ENCODE measurements at places on chromosomes 12 and 14.

DNA sequence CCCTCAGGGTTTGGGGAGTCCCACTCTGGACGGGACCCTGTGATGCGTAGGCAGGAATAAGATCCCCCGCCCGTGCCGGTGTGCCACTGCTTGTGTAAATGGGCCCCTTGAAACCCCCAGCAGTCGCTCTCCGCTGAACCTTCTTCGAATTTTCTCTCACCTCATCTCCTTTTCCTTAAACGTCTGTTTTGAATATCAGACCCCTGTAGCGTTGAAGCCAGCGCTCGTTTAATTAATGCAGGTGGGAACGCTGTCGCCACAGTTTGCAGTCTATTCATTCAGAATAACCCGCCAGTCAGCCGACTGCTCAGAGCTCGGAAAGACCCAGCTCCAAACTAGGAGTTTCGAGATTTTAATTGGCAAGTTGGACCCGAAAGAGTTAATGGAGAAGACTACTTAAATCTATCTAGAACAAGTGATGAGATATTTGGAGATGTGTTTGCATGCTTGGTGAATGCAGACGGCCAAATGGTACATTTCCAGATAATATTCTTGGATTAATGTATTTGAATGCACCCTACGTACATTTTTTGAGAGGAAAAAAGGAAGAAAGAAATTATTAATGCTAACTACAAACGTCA is 739 bp upstream of the PPP2R5E start:
- H3K4me3 ChIP-seq = peak overlapping the region; percentile 90
- no peaks in the 10 kb centered on the region for H3K4me1 ChIP-seq
- no peaks in the 10 kb centered on the region for H3K27me3 ChIP-seq

GRCh38 chr14:77100961-77101360 is 2.9 kb downstream of the CIPC start:
- H3K27ac ChIP-seq = no peak overlapping the region
- no peaks in the 10 kb centered on the region for H3K36me3 ChIP-seq
- peaks cover 13% of the 10 kb centered on the region for H3K4me1 ChIP-seq
- DNase-seq = no peak

DNA sequence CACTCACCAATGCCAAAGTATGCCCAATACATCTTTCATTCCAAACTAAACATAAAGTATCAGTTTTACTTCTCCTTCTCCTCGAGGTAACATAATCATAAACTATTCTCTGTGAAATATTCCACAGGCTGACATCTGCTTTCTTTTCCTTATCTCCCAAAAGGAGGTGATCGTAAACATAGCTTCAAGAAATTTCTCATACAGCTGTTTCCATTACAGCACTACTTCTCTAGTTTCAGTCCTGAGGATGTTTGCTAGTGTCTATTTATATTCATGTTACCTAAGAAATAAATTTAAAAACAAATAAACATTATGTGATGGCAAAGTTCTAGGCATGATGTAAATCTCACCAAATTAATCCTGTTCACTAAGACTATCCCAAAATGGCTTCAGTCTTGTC is 90.1 kb upstream of the CPSF6 start:
- no peak overlapping the region for H3K27ac ChIP-seq
- H3K4me3 ChIP-seq = no peak overlapping the region
- H3K27me3 ChIP-seq = no peaks in the 10 kb centered on the region
- no peak for DNase-seq
- no peaks in the 10 kb centered on the region for H3K36me3 ChIP-seq

DNA sequence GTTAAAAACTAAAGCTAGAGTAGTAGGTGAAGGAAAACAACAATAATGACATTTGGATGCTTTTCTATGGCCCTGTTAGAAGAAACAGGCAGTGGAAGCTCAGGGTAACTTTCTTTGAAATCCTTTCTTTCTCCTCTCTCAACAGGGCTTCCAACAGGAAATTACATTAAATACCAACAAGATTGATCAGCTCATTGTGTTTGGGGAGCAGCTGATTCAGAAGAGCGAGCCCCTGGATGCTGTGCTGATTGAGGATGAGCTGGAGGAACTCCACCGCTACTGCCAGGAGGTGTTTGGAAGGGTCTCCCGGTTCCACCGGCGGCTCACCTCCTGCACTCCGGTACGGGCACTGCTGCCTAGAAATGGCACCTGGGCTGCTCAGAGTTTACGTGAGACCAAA is 81.5 kb downstream of the ESR2 start:
- no peak overlapping the region for H3K27ac ChIP-seq
- peaks cover 4% of the 10 kb centered on the region for H3K36me3 ChIP-seq
- no peak for DNase-seq
- no peaks in the 10 kb centered on the region for H3K4me1 ChIP-seq
- H3K27me3 ChIP-seq = no peaks in the 10 kb centered on the region
- no peak overlapping the region for H3K4me3 ChIP-seq

DNA sequence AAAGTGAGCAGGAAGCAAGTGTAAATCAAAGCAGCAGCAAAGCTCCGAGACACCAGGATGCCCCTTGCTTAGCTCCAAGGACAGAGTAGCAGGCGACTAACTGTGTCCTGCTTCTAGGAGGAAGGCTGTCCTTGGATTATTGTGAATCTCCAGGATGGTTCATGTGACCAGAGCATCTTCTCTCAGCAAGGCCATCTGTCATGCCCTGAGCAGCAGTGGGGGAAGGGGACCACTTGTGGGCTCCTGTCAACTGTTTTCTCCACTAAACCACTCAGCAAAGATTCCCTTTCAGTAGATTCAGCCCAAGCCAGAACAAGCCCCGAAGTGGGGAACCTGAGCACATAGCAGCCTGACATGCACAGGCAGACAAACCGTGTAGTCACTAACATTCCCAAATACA is 19.4 kb downstream of the MAP3K9 start:
- no peaks in the 10 kb centered on the region for H3K27me3 ChIP-seq
- H3K27ac ChIP-seq = no peak overlapping the region
- H3K4me3 ChIP-seq = no peak overlapping the region
- H3K4me1 ChIP-seq = no peaks in the 10 kb centered on the region
- H3K36me3 ChIP-seq = peaks cover 1% of the 10 kb centered on the region

DNA sequence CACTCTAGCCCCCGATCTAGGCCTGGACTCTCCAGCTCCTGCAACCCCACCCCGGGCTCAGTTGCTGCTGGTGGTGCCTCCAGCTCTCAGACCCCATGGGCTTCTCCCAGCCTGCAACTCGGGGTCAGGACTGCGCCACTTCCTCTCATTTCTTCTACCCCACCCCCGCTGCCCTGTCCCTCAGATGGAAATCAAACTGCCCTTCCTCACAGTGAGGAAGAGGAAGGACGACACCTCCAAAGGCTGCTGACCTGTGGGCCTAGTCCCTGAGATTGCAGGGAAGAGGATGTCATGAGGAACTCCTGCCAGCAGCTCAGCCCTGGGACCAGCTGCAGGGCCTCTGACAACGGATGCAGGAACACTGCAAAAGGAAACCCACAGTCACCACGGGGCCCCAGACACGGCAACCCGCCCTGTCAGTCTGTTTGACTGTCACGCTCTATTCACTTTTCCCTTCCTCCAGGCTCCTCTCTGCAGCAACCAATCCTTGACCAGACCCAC is 29.3 kb upstream of the PNMA1 start:
- H3K36me3 ChIP-seq = no peaks in the 10 kb centered on the region
- H3K27me3 ChIP-seq = no peaks in the 10 kb centered on the region
- DNase-seq = no peak
- no peak overlapping the region for H3K27ac ChIP-seq
- H3K4me3 ChIP-seq = no peak overlapping the region
- peaks cover 16% of the 10 kb centered on the region for H3K4me1 ChIP-seq

DNA sequence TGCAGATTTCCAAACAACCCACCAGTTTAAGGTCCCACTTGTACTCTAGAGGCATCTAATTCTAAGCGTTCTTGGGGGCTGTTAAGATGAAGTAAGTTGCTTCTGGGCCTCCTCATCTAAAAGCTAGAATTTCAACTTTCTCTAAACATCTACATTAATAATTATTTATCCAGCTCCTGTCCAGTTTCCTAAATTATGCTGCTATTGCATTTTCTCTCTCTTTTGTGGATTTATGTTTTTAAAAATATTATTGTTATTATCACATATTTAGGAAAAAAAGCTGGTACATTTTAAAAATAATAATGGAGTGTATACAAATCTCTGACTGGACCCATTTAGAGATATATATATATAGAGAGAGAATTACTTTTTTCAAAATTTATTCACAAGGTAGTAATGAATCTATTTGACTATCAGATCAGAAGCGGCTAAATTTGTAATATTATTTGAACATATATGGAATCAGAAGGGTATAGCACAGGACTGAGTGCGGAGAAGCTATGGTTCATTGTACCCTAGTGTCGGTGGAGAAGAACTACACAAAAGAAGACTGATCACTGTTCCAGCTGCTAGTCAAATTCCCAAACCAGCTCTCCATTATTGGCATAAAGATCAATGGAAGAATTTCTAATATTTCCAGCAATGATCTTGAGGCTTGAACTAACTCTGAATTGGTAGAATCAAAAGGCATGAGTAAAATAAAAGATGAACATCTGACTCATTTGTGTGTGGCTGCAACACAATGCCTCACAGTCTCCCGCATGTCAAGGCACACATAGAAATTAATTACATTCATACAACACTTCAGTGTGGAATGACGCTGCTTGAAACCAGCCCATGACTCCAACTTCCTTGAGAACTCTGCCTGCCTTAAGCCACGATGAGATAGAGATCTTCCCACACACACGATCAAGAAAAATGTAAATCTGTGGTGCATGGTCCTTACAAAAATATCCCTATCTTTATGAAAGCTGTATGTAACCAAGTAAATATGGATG is 433.4 kb upstream of the OR4E1 start:
- H3K27me3 ChIP-seq = no peaks in the 10 kb centered on the region
- H3K4me3 ChIP-seq = no peak overlapping the region
- DNase-seq = no peak
- H3K36me3 ChIP-seq = no peaks in the 10 kb centered on the region
- H3K4me1 ChIP-seq = no peaks in the 10 kb centered on the region

- no peaks in the 10 kb centered on the region for H3K27me3 ChIP-seq
- no peaks in the 10 kb centered on the region for H3K4me1 ChIP-seq
- no peaks in the 10 kb centered on the region for H3K36me3 ChIP-seq
- no peak overlapping the region for H3K4me3 ChIP-seq
- H3K27ac ChIP-seq = no peak overlapping the region
Measured at GRCh38 chr14:63564318-63564717, 21.1 kb upstream of the PPP2R5E start.

GRCh38 chr14:64786296-64787149 is 82.3 kb downstream of the PLEKHG3 start:
- no peaks in the 10 kb centered on the region for H3K4me1 ChIP-seq
- DNase-seq = no peak
- H3K36me3 ChIP-seq = no peaks in the 10 kb centered on the region
- H3K27ac ChIP-seq = no peak overlapping the region

GRCh38 chr12:32031109-32031508 is 71.9 kb downstream of the RESF1 start:
- peak overlapping the region; percentile 31 for H3K27ac ChIP-seq
- peaks cover 9% of the 10 kb centered on the region for H3K4me1 ChIP-seq
- no peaks in the 10 kb centered on the region for H3K36me3 ChIP-seq
- DNase-seq = peak; percentile 47
- H3K4me3 ChIP-seq = no peak overlapping the region

DNA sequence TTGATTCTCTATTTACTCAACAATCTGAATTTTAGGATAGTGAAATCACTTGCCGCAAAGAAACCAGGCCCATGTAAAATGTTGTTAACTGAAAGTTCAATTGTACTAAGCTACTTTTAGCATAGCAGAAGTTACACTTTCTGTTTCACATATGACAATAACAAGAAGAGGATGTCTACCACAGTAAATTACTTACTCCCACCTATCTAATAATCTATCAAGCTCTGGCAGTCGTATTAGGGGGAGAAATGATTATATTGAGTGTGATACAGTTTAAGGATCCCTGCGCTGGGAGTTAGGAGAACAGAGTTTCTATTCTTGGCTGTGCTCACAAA is 66.5 kb upstream of the CAND1 start:
- H3K4me3 ChIP-seq = no peak overlapping the region
- DNase-seq = no peak

DNA sequence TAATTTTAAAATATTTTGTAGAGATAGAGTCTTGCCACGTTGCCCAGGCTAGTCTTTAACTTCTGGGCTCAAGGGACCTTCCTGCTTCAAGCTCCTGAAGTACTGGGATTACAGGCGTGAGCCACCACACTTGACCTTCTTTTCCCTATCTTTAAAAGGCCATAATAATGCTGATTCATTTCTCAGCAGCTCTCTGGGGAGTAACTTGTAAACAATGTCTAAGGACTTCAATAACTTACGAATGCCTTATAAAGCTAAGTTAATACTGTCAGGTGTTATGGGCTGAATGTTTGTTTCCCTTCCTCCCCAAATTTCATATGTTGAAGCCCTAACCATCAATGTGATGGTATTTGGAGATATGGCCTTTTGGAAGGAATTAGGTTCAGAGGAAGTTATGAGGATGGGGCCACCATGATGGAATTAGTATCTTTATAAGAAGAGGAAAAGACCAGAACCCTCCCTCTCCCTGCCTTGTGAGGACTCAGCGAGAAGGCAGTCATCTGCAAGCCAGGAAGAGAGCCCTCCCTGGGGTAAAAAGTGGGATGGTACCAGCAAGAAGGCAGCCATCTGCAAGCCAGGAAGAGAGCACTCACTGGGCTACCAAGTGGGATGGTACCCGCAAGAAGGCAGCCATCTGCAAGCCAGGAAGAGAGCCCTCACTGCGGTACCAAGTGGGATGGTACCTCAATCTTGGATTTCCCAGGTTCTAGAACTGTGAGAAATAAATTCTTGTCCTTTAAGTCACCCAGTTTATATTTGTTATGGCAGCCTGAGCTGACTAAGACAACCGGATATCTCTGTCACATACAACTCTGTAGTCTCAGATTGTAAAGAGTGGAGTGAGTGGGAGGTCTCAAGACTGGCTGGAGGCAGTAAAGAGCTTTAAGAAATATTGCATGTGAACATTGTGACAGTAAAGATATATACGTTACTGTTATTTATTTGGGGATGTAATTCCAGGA is 16.3 kb upstream of the YBX3 start:
- H3K4me1 ChIP-seq = no peaks in the 10 kb centered on the region
- H3K4me3 ChIP-seq = no peak overlapping the region
- H3K27ac ChIP-seq = no peak overlapping the region
- H3K36me3 ChIP-seq = no peaks in the 10 kb centered on the region
- no peak for DNase-seq

- no peak for DNase-seq
- no peak overlapping the region for H3K27ac ChIP-seq
- no peak overlapping the region for H3K4me3 ChIP-seq
- H3K27me3 ChIP-seq = no peaks in the 10 kb centered on the region
Measured at GRCh38 chr12:93847517-93848474, 170.6 kb downstream of the CRADD start.

- no peak for DNase-seq
- no peak overlapping the region for H3K27ac ChIP-seq
- H3K4me1 ChIP-seq = no peaks in the 10 kb centered on the region
- H3K4me3 ChIP-seq = no peak overlapping the region
- no peaks in the 10 kb centered on the region for H3K36me3 ChIP-seq
Measured at GRCh38 chr12:197911-198695, 15.9 kb downstream of the SLC6A12 start.

DNA sequence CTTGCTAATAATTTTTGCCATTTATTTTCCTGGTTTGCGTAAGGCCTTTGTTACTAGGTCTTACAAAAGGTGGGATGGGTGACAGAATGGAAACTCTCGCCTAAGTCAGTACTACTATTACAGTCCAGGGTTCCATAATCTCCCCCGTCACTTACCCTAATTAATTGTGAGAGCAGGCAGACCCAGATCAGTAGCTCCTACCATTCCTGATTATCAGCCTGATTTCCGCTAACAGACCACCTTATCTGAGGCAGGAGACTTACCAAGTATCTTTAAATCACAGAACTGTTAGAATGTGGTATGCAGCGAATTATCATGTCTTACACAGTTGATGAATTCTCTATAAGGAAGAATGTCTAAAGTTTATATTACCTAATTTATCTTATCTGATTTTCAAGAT is 234.7 kb downstream of the FOXN3 start:
- no peaks in the 10 kb centered on the region for H3K36me3 ChIP-seq
- no peak overlapping the region for H3K4me3 ChIP-seq
- peaks cover 2% of the 10 kb centered on the region for H3K4me1 ChIP-seq
- DNase-seq = peak; percentile 76
- no peak overlapping the region for H3K27ac ChIP-seq
- no peaks in the 10 kb centered on the region for H3K27me3 ChIP-seq
